ENCODE measurements at places on chromosomes 16 and 17. TPM values are rescaled to one million over a fixed set of nuclear protein-coding genes. Genes with fewer than 3 reads are reported as not detected.

DNA sequence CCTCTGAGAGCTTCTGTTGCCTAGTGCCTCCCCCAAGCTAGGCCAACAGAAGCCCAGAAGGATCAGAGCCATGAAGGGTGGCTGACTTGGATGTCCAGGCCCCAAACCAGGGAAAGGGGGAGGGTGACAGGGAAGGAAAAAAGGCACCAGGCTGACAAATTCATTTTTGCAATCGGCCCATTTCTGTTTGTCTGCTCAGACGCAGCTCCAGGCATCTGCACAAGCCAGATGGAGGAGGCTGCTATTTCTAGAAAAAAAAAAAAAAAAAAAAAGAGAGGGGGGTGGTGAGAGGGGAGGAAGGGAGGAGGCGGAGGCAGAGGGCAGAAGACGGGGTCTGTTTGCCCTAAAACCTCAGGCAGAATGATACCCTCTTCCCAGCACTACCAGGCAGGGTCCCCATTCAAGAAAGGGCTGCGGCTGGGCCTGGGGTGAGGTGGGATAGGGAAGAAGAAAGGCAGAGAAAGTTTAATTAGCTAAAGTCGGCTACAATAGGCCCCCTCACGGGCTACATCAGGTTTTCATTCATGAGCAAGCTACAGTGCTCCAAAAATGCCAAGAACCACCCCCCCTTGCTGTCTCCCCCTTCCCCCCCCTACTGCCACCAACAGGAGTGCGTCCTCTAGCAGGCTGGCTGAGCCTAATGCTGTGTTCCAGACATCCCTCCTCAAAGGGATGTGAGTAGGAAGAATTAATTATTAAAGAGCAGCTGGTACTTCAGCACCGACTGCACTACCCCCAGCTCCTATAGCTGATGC lies 2.4 kb downstream of the HDAC5 start:
- no peak for DNase-seq

Gene OR3A3
- total RNA-seq = not detected

DNA sequence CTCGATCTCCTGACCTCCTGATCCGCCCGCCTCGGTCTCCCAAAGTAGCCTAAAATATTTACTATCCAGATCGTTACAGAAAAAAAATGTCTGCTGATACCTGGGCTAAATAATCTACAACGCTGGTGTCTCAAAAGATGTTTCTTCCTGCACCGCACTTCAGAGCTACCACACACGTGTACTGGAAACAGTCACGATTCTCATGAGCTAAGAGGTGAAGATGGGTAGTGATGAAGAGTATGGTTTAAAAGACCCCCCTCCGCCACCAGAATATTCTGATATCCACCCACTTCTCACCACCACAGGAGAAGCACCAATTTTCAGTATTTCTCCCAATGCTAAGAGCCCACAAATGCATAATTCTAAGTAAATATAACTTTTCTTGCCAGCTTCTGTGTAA lies 50.2 kb downstream of the SMG6 start:
- DNase-seq = no peak

GRCh38 chr17:17813055-17813724 lies 23.6 kb downstream of the SREBF1 start:
- no peak for DNase-seq

Gene RAB26
- total RNA-seq = 6.9 TPM

Gene HP
- 47,830 TPM for total RNA-seq

Gene CIBAR2
- not detected for total RNA-seq

Data from right lobe of liver (tissue), 6 donors.